ENCODE measurements at places on chromosomes 13 and 19.

GRCh38 chr19:17618281-17618903 is 62.9 kb downstream of the COLGALT1 start:
- DNase-seq: no peak

GRCh38 chr19:5480427-5480836 is 25.2 kb downstream of the ZNRF4 start:
- no peak for DNase-seq

DNA sequence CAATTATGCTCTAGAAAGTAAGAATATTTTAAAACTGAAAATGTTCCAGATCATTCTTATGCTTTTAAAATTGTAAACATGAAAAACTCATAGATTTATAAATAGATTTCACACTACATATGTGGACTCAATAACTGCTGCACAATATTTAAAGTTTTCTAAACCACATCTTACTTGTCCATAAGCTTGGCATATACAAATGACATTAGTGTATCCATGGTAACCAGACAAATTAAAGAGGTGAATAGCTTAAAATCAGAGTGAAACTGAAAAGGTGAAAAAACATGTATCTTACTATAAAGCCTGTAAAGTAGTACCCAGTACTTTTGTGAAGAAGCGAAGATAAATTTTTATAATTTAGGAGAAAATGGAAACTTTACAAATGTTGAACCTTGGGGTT is 151.2 kb upstream of the MYO16 start:
- DNase-seq: no peak

GRCh38 chr13:39499604-39500003 is 103.4 kb downstream of the LHFPL6 start:
- no peak for DNase-seq

All from esophagus squamous epithelium (tissue), 5 donors.